ENCODE measurements at places on chromosomes 12 and 14.

DNA sequence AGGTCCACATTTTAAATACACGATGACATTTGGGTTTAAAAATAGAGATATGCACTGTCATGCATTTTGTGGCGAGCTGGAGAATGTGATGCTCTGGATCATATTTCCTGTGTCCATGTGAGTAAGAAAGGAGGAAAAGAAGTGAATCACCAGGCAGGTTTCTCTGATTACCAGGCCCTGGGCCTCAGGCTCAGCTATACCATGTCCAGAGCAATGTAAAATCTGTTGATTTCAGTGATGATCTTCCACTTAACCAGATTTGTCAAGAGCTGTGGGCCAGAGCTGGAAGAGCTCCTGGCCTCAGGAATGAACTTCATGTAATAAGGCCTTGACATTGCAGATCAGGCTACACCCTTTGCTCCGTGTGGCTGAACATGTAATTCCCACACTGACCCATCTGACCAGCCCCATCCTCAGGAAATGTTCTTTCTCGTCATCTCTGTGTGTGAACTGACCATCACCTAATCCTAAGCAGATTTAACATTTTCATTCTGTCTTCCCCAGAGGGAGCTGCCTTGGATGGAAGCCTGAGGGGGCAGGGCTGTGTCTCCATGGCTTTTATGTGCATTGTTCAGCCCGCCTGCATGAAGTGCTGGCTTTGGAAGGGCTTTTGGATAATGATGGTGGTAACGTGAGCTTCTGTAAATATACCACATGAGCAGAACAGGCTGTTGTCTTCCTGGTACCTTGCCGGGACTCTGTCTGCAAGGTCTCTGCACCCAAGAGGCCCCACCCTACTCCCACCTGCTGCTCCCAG, 54.5 kb downstream of the CRACR2A start:
- no peak for DNase-seq

DNA sequence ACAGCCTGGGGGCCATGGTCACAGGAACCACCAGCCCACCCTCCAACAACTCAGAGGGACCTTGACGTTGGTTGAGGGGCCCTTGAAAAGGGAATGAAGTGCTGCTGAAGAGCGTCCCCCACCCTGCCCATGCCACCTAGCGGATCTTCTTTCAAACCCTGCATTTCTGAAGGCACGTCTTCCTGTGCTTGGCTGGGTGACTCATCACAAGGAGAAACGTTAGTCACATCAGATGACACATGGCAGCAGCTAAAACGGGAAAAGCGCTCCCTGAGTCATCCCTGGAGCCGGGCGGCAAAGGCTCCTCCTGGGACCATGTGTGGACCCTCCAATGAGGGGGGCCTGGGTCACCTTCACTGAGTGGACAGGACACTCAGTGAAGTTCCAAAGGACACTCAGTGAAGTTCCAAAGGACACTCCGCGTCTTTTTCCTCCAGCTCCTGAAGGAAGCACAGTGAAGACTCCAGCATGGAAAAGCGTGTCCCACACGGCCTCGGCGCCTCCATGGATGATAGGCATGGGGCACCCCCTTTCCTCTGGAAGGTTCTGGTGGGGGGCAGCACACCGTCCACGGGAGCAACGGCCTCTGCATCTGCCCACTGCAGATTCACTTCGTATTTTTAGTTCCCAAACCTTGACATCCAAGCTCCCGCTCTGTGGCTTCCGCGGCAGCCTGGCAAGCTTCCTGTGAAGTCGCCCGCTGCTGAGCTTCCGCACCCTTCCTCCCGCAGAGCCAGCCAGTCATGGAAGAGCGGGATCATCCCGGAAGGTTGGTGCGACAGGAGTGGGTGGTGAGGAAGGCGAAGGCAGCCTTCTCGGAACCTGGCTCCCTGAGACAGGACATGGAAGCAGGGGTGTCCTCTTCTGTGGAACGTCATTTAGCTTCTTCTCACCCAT, 383.4 kb downstream of the VRK1 start:
- DNase-seq, result no peak

- no peak for DNase-seq
Observed at GRCh38 chr12:26704684-26705460, 128.1 kb downstream of the ITPR2 start.

DNA sequence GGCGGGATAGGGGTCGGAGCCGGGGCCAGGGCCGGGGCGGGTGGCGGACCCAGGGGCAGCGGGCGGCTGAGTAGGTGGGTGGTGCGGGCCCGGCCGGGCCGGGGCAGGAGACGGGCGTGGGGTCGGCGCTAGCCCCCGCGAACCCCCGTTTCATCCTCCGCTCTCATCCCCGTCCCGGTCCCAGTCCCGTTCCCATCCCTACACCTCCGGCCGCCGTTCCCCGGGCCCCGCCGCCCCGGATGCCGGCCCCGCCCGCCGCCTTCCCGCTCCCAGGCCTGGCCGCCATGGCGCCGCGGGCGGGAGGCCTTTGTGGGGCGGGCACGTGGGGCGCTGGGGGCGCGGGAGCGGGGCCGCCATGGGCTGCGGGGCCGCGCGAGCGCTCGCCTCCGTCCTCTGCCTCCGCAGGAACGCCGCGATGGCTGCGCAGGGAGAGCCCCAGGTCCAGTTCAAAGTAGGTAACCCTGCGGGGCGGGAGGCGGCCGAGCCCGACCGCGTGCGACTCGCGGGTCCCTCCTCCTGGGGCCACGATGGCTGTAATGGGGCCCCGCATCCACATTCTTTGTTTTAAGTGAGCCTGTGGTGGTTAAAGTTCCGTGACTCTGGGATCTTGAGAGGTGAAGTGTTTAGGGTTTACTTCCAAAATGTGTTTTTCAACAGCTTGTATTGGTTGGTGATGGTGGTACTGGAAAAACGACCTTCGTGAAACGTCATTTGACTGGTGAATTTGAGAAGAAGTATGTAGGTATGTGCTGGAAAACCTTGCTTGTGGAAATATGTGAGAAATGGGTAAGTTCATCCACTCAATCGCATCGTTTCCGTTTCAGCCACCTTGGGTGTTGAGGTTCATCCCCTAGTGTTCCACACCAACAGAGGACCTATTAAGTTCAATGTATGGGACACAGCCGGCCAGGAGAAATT, 572 bp downstream of the RAN start:
- DNase-seq, result no peak

GRCh38 chr12:54018468-54018984, 9.7 kb upstream of the HOXC6 start:
- DNase-seq, result no peak

DNA sequence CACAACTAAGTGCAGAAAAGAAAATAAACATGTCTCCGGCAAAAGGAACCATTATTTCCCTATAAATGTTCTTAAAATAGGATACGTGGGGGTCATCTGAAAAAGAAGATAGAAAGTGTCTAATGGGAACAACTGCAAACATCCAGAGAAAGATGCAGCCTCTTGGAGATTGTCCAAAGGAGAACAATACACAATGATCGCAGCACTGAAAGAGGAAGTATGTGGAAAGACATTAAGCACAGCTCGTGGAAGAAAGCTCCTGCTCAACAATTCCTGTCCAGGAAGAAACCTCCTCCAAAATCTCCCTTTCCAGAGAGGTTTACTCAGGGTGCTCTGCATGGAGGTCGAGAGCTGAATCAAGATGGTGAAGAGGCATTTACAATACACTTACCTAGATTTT, 2.5 kb upstream of the LALBA start:
- DNase-seq, result no peak

GRCh38 chr12:58882826-58883225, 37.5 kb downstream of the LRIG3 start:
- no peak for DNase-seq

DNA sequence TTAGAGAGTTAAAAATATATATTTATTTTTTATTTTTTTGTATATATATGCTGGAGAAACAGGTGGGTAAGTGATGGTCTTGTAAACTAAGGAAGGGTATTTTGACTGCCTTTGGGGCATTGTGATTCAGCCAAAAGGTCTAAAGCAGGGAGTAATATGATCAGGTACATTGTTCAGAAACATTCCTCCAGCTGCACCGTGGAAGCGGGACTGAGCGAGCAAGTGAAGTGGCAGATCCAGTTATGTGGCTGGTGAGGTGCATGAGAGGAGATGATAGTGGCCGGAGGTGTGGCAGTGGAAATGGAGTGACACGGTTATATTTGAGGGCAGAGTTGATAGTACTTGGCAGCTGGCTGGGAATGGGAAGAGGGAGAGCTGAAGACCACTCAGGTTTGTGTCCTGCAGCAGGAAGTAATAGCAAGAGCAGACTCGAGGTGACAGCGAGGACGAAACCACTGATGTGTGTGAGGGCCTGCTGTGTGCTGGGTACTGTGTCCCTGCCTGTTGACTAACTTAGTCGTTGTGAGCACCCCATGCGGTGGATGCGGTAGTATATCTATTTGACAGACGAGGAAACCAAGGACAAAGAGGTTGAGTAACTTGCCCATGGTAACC, 39.2 kb downstream of the EID3 start:
- DNase-seq, result no peak

DNA sequence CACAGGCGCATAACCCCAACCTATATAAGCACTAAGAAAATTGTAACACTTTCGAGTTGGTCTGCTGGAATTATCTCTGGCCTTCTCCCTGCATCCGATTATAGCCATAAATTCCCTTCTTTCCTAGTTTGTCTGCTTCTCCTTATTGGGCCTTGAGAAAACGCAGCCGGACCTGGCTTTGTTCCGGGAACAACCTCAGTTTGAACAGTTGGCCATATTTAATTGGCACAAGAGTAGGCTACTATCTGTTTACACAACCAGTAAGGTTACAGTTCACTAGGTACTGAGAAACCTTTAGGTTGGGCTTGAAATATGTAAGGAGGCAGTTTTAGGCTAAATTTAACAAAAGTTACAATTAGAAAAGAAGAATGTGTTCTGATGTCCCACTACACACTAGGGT, 176.1 kb downstream of the IPO8 start:
- no peak for DNase-seq

All from stimulated activated CD8-positive, alpha-beta memory T cell treated with anti-CD3 and anti-CD28 coated beads, Interleukin-15, amount 100 ng/mL, for 24 hours (primary cell).